Ovary (tissue), 10 donors: ENCODE measurements at places on chromosomes 13 and 19. TPM values are rescaled to one million over a fixed set of nuclear protein-coding genes. Genes with fewer than 3 reads are reported as not detected.

DNA sequence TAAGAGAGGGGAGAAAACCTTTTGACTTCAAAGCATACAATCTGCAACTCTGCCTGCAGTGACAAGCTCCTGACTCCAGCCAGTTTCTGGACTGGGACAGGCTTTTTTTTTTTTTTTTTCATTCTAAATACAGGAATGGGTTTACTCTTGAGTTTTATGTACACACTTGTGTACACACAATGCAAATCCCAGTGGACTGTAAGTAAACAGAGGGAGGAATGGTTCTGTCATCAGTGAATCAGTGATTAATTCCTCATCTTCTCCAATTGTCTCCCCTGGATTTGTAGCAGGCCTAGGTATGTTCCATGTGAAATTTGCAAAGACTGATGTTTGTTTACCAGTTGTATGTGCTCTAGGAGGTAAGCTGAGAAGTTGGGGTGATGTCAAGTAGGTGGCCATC, 184.8 kb downstream of the SHISA2 start:
- no peak overlapping the region for H3K4me3 ChIP-seq
- no peaks in the 10 kb centered on the region for H3K4me1 ChIP-seq
- no peak overlapping the region for H3K27ac ChIP-seq
- no peaks in the 10 kb centered on the region for H3K36me3 ChIP-seq
- DNase-seq: no peak

GRCh38 chr19:42571116-42571515, 23.6 kb downstream of the CEACAM8 start:
- no peaks in the 10 kb centered on the region for H3K27me3 ChIP-seq
- H3K36me3 ChIP-seq: no peaks in the 10 kb centered on the region
- no peak overlapping the region for H3K4me3 ChIP-seq
- no peaks in the 10 kb centered on the region for H3K4me1 ChIP-seq

DNA sequence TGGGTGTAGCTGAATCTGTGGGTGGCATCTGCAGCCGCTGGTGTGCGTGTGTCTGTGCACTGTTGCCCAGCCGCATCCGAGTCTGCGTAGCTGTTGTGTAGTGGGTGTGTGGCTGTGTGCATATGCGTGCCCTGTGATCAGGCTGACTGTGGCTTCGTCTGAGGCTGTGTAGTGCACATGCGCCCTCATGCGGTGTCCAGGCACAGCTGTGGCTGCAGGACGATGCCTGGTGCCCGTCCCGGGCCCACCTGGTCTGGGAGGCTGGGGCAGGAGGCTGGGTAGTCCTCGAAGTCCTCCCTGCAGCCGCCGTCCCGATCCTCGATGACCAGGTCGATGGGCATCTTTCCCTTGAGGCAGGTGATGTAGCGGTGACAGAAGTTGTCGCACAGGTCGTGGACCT, 4.9 kb downstream of the MEIS3 start:
- no peaks in the 10 kb centered on the region for H3K27me3 ChIP-seq
- no peaks in the 10 kb centered on the region for H3K36me3 ChIP-seq
- no peak overlapping the region for H3K4me3 ChIP-seq

The UPK1A gene
- total RNA-seq: not detected

DNA sequence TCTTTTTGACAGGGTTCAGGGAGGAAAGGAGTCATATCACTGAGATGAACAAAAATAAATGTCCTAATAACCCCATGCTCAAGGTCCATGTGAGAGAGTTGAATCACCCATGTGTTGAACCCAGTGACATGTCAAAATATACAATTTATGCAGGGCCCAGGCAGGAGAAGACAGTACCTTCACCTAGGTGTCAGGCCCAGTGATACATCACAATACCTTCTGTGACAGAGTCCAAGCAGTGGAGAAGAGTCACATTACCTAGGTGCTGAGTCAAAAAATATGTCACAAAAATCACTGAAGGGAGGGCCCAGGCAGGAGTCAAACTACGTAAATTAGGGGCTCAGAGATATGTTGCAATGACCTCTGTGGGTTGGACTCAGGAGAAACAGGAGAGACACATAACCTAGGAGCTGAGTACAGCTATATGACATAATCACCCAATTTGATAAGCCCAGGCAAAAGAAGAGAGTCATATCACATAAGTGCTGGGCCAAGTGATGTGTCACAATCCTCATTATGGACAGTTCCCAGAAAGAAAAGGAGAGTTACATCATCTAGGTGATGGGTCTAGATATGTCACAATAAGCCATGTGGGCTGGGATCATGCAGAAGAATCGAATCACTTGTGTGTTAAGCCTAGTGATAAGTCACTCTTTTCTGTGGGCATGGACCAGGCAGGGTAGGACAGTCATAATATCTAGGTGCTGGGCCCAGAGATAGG, 13.8 kb upstream of the ZNF724 start:
- H3K36me3 ChIP-seq: no peaks in the 10 kb centered on the region
- no peak overlapping the region for H3K27ac ChIP-seq
- no peaks in the 10 kb centered on the region for H3K4me1 ChIP-seq
- no peak for DNase-seq
- no peaks in the 10 kb centered on the region for H3K27me3 ChIP-seq
- no peak overlapping the region for H3K4me3 ChIP-seq

The DIAPH3 gene
- total RNA-seq: 2.6 TPM

GRCh38 chr13:43936647-43937046, 56.9 kb downstream of the LACC1 start:
- H3K27ac ChIP-seq: no peak overlapping the region
- H3K4me1 ChIP-seq: no peaks in the 10 kb centered on the region
- H3K4me3 ChIP-seq: no peak overlapping the region
- no peaks in the 10 kb centered on the region for H3K27me3 ChIP-seq
- DNase-seq: no peak
- no peaks in the 10 kb centered on the region for H3K36me3 ChIP-seq

The SMIM24 gene
- total RNA-seq: 0.30 TPM

DNA sequence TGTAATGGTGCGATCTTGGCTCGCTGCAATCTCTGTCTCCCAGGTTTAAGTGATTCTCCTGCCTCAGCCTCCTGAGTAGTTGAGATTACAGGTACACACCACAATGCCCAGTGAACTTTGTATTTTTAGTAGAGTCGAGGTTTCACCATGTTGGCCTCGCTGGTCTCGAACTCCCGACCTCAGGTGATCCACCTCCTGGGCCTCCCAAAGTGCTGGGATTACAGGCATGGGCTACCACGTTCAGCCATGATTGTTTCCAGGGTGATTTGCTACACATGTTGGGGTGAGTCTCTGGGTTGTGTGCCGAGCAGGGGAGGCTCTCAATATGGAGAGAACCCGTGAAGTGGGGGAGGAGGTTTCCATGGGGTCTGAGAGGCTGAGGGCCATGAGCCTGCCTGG, 24.8 kb upstream of the CEACAM21 start:
- no peak for DNase-seq
- H3K36me3 ChIP-seq: no peaks in the 10 kb centered on the region
- no peak overlapping the region for H3K4me3 ChIP-seq

GRCh38 chr13:26062853-26063444, 11.1 kb upstream of the SHISA2 start:
- no peaks in the 10 kb centered on the region for H3K36me3 ChIP-seq
- DNase-seq: no peak
- no peaks in the 10 kb centered on the region for H3K27me3 ChIP-seq
- H3K27ac ChIP-seq: no peak overlapping the region
- H3K4me1 ChIP-seq: no peaks in the 10 kb centered on the region
- no peak overlapping the region for H3K4me3 ChIP-seq

GRCh38 chr19:58123354-58123753, 25.3 kb upstream of the ZSCAN18 start:
- no peak for DNase-seq
- H3K27ac ChIP-seq: no peak overlapping the region
- H3K4me3 ChIP-seq: no peak overlapping the region
- no peaks in the 10 kb centered on the region for H3K36me3 ChIP-seq
- H3K4me1 ChIP-seq: no peaks in the 10 kb centered on the region

GRCh38 chr19:18434411-18435175, 3.3 kb downstream of the ISYNA1 start:
- no peaks in the 10 kb centered on the region for H3K36me3 ChIP-seq
- no peak overlapping the region for H3K4me3 ChIP-seq
- H3K27ac ChIP-seq: peak overlapping the region; percentile 43

- H3K27me3 ChIP-seq: no peaks in the 10 kb centered on the region
- H3K4me3 ChIP-seq: no peak overlapping the region
- H3K36me3 ChIP-seq: no peaks in the 10 kb centered on the region
- peak; percentile 8 for DNase-seq
- H3K27ac ChIP-seq: no peak overlapping the region
- no peaks in the 10 kb centered on the region for H3K4me1 ChIP-seq
These were observed 1.9 kb downstream of the ATP4B start for GRCh38 chr13:113656003-113656588.
